Stimulated activated CD4-positive, alpha-beta T cell treated with anti-CD3 and anti-CD28 coated beads, TNF-alpha, amount 100 ng/mL, for 4 hours (primary cell): ENCODE measurements at places on chromosomes 2 and 18.

- no peak for DNase-seq
These were observed 138.7 kb upstream of the CTDP1 start for GRCh38 chr18:79540904-79541282.

DNA sequence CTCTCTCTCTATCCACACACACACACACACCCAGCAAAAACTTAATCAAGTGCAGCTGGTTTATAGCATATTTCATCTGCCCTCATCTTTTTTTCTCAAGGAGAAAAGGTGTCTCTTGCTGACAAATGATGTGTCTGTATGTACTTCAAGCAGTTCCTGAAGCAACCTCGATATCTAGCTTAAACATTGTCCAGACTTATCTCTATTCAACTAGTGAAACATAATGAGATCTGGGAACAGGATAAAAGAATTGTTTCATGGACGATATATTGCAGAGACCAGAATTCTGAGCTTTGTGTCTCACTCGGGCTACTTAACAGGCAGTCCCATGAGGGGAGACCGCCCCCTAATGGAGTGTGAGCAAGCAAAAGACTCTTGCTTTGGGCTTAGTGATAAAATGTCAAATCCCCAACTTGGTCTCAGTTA lies 929.2 kb upstream of the SOX11 start:
- DNase-seq: no peak

- no peak for DNase-seq
These were observed 17.4 kb upstream of the STEAP3 start for GRCh38 chr2:119206201-119206600.

DNA sequence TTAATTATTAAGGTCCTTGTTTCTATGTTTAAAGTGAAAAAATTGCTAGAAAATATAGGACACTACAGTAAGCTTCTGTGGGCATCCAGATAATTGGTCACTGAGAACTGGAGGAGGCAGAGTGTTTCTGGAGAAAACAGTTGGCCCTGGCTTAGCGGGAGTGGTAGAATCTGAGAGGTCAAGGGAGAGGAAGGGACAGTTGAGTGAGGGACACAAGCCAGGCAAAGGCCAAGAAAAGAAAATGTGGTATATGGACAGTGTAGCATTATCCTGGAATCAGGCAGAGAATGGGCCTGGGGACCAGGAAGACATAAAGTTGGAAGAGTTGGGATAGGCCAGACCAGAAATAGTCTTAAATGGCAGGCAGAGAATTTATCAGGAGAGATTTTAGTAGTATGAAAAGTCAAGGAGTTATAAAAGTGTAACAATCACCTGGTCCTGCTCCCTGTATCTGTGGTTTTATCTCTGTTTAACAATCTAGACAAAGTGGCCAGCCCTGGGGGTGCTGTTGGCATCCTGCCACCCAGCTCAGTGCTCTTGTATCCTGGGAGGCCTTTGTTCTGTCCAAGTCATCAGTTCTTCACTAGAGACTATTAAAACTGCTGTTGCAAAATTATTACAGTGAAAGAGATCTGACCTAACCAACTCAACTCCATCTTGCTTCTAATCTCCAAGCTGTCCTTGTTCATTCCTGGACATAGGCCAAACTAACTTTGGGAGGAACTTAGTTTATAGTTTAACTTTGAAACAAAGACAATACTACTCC lies 15.4 kb upstream of the MSGN1 start:
- DNase-seq: no peak

- DNase-seq: no peak
These were observed 73.8 kb downstream of the TGFA start for GRCh38 chr2:70479816-70480215.

DNA sequence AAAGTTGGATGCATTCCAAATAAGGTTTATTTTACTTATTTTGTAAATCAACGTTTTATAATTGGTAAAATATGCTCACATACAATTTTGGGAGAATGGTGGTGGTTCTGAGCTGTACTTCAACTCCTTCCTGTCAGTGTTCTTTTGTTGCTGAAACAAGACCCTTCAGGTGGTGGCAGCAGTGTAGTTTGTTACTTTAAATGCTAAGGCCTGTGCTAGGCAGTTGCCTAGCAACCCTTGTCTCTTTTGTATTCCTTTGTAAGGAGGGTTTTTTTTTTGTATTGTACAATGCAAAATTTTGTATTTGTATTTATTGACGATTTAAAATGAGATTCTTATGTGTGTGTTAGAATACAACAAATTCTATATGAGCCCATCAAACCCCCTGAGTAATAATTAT lies 166.0 kb upstream of the FAM98A start:
- DNase-seq: no peak

GRCh38 chr18:77037567-77037966 lies 95.0 kb downstream of the MBP start:
- no peak for DNase-seq

- no peak for DNase-seq
These were observed 26.8 kb upstream of the SPATA3 start for GRCh38 chr2:230968921-230969658.

DNA sequence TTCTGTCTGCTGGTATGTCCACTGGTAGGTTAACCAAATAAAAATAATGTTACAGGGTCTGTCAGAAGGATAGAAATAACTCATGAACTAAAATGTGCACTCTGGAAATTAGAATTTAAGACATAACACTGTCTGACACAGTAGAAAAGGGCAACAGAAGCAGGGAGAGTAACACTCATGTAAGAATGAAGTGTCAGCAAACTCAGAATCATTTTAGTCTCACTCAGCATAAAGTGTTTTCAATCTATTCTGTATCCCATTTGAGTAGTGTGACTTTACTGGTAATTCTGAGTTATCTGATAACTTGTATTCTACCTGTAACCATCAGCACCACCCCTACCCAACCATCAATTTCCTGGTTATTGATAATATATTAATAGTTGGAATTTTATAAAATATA lies 68.3 kb downstream of the PIAS2 start:
- DNase-seq: no peak

DNA sequence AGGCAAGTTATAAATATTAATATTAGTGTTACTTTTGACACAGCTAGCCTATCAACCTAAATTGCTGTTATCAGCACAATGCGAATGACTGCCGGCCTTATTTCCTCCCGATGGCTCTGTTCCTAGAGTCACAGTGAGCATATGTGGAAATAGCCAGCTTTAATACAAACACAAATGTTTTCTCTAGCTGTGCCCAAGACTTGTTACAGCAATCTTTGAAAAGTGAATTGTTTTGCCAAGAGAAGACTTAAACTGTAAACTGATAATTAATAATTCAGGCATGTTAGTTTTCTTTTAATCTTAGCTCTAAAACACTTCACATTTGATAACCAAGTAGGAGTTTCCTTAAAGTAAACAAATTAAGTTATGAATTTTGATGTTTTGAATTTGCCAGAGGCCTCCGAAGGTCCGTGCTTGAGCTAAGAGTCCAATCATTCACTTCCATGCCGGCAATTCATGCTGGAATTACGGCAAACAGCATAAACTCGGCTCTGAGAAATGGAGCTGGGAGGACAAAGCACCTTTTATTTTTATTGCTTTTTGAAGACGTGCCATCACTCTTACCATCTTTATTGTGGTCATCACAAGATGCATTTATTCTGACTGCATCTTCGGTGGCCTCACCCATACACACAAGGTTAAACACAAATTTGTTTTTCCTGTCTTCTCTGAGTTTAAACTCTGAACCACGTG lies 184.5 kb upstream of the CWC22 start:
- DNase-seq: no peak

GRCh38 chr2:189192766-189193165 lies 13.2 kb upstream of the COL5A2 start:
- no peak for DNase-seq

GRCh38 chr2:1607236-1607920 lies 136.9 kb downstream of the PXDN start:
- no peak for DNase-seq
